ENCODE measurements at places on chromosomes 7 and 10. TPM values are rescaled to one million over a fixed set of nuclear protein-coding genes. Genes with fewer than 3 reads are reported as not detected.

- H3K27me3 ChIP-seq: no peaks in the 10 kb centered on the region
- peaks cover 5% of the 10 kb centered on the region for H3K4me1 ChIP-seq
- H3K4me3 ChIP-seq: no peak overlapping the region
- no peak for DNase-seq
These were observed 312.0 kb downstream of the RNLS start for GRCh38 chr10:88270871-88271713.

- H3K27ac ChIP-seq: no peak overlapping the region
- H3K4me3 ChIP-seq: no peak overlapping the region
- no peak for DNase-seq
These were observed 58.6 kb downstream of the PLXDC2 start for GRCh38 chr10:19874791-19875190.

DNA sequence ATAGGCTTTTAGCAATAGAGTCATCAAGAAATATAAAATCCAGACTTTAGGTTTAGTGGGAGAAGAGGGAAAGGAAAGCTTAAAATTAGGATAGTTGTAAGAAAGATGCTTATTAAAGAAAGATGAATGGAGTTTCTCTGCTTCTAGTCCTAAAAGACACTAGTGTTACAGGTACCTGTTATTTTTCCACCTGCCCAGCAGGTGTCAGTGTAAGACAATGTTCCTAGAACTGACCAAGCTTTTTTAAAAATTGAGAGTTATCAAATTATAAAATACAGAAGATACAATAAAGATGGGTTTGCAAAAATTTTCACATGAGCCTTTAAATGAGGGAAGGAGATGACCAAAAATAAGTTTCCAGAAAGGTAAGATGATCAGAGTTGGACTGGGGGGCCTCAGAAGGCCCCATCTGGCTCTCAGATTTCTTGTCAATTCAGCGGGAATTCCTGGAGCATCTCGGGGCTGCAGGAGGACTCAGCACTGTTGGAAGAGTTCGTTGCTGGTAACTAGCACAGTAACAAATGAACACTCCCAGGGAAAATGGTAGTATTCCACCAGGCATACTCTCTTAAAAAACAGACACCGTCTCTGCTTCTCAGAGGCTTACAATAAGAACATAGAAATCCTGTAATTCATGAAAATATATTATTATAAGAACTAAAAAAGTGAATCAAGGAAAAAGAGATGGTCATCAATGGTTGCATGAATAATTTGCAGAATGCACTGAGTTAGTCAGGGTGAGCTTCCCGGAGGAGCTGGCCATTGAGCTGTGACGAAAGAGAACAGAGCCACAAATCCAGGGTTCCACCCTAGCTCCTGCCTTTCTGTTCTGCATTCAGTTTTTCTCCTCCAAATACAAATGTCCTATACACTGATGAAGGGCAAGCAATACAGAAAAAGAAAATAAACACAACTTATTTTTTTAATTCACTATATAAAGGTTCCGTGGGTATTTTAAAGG, 71.8 kb upstream of the PIK3CG start:
- H3K36me3 ChIP-seq: no peaks in the 10 kb centered on the region
- no peaks in the 10 kb centered on the region for H3K4me1 ChIP-seq
- H3K4me3 ChIP-seq: no peak overlapping the region
- DNase-seq: no peak
- H3K27me3 ChIP-seq: no peaks in the 10 kb centered on the region
- H3K27ac ChIP-seq: no peak overlapping the region

GRCh38 chr7:70647801-70648498, 484.0 kb upstream of the GALNT17 start:
- H3K4me1 ChIP-seq: no peaks in the 10 kb centered on the region
- no peaks in the 10 kb centered on the region for H3K27me3 ChIP-seq

The HOXA9 gene
- not detected for total RNA-seq

The DRGX gene
- total RNA-seq: not detected

- H3K36me3 ChIP-seq: no peaks in the 10 kb centered on the region
- no peak for DNase-seq
- no peaks in the 10 kb centered on the region for H3K27me3 ChIP-seq
- peaks cover 75% of the 10 kb centered on the region for H3K4me1 ChIP-seq
These were observed 38.4 kb downstream of the ARID5B start for GRCh38 chr10:61939902-61940301.

The SUN3 gene
- total RNA-seq: not detected

GRCh38 chr10:77716458-77717317, 79.1 kb upstream of the KCNMA1 start:
- no peak overlapping the region for H3K27ac ChIP-seq
- no peak for DNase-seq
- H3K4me1 ChIP-seq: peaks cover under 1% of the 10 kb centered on the region
- no peaks in the 10 kb centered on the region for H3K36me3 ChIP-seq

DNA sequence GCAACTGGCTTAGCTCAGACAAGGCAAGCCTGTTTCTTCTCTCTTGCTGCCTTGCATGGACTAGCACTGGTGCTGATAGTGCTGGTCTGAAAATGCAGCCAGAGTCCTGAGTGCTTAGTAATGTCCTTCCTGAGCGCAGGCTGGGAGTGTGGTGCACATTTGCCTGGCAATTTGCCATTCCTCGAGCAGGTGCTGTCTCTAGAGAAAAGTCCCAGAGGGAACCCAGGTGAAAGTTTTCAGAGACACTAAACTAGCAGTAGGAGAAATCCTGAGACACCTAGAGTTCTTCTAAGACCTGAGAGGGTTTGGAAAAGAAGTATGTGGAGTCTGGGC, 1.9 kb downstream of the SFTPD start:
- H3K27ac ChIP-seq: no peak overlapping the region
- DNase-seq: no peak
- no peaks in the 10 kb centered on the region for H3K27me3 ChIP-seq
- no peaks in the 10 kb centered on the region for H3K4me1 ChIP-seq
- no peaks in the 10 kb centered on the region for H3K36me3 ChIP-seq

DNA sequence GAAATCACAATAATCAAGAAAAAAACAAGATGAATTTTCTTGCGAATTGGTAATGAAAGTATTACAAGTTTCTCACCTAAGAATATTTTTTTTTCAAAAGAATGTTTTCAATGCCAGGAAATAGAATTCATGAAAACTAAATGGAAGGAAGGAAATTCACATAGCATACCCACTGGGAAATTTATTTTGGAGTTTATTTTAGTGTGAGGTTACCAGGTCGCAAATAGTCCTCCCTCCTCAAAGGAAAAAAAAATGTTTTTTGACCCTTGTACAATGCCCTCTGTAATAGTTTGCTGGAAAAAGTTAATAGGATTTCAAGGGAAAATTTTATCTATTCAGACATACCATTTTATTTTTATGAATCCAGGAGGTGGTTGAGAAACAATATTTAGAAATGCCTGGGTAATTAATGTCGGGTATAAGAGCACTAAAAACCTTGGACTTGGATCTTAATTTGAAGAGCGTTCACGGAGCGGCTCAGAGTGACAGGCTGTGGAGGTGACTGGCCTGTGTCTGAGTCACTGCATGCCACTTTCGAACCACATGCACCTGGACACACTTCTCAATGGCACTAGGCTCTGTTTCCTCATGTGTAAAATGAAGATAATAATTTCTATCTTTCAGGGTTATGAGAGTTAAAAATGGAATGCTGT, 28.2 kb downstream of the CUBN start:
- H3K4me3 ChIP-seq: no peak overlapping the region
- H3K36me3 ChIP-seq: no peaks in the 10 kb centered on the region
- H3K4me1 ChIP-seq: peaks cover 9% of the 10 kb centered on the region
- no peaks in the 10 kb centered on the region for H3K27me3 ChIP-seq
- peak overlapping the region; percentile 10 for H3K27ac ChIP-seq

GRCh38 chr10:126027692-126028091, 131.3 kb downstream of the FANK1 start:
- DNase-seq: no peak
- H3K4me1 ChIP-seq: no peaks in the 10 kb centered on the region
- no peaks in the 10 kb centered on the region for H3K27me3 ChIP-seq

The MPP7 gene
- total RNA-seq: 48.5 TPM

The CYP26C1 gene
- 0.35 TPM for total RNA-seq

The FASTK gene
- total RNA-seq: 59.0 TPM

GRCh38 chr7:143285470-143285778, 666 bp downstream of the TMEM139 start:
- no peaks in the 10 kb centered on the region for H3K27me3 ChIP-seq
- DNase-seq: no peak
- no peak overlapping the region for H3K27ac ChIP-seq
- H3K36me3 ChIP-seq: no peaks in the 10 kb centered on the region

DNA sequence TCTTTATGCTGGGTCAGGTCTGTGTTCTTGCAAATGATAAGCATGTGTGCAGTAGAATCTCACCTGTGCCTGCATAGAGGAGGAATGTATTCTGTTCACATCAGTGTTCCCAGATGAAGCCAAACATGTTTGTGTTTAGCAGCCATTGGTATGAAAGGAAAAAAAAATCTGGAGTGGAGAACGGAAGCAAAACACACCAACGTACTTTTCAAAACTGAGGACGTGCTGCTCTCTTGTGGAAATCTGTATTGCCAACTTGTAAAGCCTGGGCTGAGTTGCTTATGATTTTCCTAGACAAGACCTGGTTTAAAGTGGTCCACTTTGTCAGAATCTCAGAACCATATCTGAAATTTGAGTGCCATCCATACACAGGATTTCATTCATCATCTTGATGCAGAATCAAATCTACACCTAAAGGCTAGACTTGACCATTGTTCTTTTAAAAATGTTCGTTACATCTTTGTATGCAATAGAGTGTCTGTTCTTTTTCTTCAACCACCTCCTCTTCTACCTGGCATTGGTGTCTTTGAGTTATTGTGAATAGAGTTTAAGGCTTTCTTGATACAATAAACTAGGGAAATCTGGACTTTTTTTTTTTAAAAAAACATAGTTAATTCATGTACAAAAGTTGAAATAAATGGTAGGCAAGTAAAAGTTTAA, 367.7 kb downstream of the PHF14 start:
- no peak overlapping the region for H3K4me3 ChIP-seq
- no peak for DNase-seq
- H3K27me3 ChIP-seq: no peaks in the 10 kb centered on the region
- H3K36me3 ChIP-seq: no peaks in the 10 kb centered on the region
- no peak overlapping the region for H3K27ac ChIP-seq

DNA sequence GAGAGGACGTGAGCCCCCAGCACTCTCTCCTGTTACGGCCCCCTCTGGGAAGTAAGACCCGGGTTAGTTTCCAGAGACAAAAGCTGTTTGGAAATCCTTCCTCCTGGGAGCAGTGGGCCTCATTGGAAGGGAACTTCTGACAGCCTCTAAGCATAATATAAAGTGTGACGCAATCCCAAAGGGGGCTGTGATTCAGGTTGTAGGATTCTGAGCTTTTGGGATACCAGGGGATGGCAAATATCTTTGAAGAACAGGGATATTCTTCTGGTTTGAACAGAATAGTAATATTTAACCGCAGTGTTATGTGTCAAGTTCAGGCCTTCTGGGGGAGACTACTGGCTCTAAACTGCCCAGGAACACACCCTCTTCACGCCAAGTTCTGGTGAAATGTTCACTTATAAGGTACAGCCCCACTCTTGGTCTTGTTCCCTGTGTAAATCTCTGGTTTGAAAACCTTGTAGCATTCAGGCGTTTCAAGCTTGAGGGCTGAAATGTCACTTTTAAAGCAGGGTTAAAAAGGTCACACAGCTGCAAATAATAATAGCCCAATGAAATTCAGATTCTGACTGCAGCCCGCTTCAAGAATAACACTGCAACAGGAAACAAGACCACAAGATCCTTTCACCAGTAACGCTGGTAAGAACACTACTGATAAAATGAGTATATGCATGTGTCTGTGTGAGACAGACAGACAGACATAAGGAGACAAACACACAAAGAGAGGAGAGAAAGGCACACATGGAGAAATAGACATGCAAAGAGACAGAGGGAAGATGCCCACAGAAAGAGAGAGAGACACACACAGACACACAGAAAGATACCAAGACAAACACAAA, 69.0 kb downstream of the CREB5 start:
- H3K36me3 ChIP-seq: no peaks in the 10 kb centered on the region
- H3K27me3 ChIP-seq: no peaks in the 10 kb centered on the region
- DNase-seq: no peak
- no peaks in the 10 kb centered on the region for H3K4me1 ChIP-seq
- no peak overlapping the region for H3K27ac ChIP-seq

The NPC1L1 gene
- 2.2 TPM for total RNA-seq

- H3K4me3 ChIP-seq: no peak overlapping the region
- no peak for DNase-seq
- H3K4me1 ChIP-seq: no peaks in the 10 kb centered on the region
- no peak overlapping the region for H3K27ac ChIP-seq
These were observed 224.1 kb upstream of the FAM3C start for GRCh38 chr7:121620206-121620605.

DNA sequence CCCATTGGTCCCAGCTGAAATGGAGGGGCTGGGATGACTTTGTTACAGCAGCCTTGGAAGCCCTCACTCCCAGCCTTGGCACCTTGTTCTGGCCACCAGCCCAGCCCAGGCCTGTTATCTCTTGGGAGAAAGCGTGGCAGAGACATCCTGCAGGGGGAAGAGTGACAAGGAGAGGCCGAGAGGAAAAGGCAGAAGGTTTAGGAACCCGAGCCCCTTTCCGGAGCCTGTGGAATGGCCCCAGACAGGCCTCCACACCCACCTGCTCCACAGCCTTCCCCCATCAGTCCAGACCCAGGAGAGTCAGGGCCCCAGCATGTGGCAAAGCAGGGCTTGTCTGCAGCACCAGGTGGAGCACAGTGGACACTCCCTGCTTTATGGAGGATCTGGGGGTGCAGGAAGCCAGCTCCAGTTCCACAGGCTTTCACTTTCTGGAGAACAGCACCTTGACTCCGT, 24.1 kb upstream of the TRIM8 start:
- peaks cover 35% of the 10 kb centered on the region for H3K4me1 ChIP-seq
- no peak overlapping the region for H3K4me3 ChIP-seq
- DNase-seq: no peak
- H3K36me3 ChIP-seq: peaks cover 19% of the 10 kb centered on the region
- peak overlapping the region; percentile 98 for H3K27ac ChIP-seq

The CYP2E1 gene
- total RNA-seq: 2.9 TPM

Data from thoracic aorta (tissue), 2 donors.